ENCODE measurements at places on chromosomes 2 and 18. TPM values are rescaled to one million over a fixed set of nuclear protein-coding genes. Genes with fewer than 3 reads are reported as not detected.

DNA sequence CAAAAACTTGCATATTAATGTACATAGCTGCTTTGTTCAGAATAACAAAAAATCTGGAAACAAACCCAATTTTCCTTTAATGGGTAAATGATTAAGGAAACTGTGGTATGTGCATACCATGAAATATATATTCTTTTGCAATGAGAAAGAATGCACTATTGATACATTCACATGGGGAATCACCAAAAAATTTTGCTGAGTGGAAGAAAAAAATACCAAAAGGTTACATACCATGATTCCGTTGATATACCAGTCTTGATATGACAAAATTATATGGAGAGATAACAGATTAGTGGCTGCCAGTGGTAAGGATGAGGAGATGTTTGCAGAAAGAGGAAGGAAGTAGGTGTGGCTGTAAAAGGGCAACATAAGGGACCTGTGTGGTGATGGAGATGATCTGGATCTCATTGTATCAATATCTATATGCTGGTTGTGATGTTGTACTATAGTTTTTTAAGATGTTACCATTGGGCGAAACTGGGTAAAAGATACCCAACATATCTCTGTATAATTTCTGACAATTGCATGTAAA is 54.6 kb upstream of the BCL2L11 start:
- H3K4me1 ChIP-seq = no peaks in the 10 kb centered on the region
- no peak overlapping the region for H3K27ac ChIP-seq
- H3K4me3 ChIP-seq = no peak overlapping the region

DNA sequence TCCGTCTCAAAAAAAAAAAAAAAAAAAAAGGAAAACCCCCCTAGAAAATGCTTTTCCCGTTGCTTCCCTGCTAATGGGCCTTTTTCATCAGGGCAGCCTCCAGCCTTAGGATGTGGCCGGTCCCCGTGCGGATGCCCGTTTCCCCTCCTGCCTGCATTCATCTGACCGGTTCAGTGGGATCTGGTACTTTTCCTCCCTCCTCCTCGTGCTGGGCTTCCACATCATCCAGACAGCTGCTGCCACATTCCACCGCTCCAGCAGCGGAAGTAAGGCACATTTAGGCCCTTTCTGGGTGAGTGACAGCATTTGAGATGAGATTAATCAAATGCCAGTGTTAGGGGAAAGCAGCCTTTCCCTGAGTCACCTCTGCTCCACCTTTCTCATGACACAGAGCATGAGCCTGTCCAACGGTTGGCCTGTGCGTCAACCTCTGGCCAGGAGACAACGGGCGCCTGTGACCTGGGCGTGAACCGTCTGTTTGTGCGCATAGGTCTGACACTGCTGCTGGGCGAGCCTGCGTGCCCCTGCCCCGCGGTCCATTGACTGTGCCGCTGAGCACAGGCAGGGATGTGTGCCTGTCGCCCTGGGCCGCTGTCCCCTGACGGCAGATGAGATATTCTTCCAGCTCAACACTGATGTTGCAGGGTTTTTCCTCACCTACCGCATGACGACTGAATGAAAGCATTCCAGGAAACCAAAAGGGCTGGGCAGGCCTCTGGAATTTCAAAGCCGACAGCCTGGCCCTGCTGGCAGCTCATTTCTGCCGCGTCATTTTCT is 174.0 kb downstream of the TGIF1 start:
- H3K27me3 ChIP-seq = no peaks in the 10 kb centered on the region
- H3K4me1 ChIP-seq = peaks cover 5% of the 10 kb centered on the region
- DNase-seq = peak; percentile 75
- peak overlapping the region; percentile 29 for H3K4me3 ChIP-seq

NPHP1 gene
- total RNA-seq = 0.33 TPM

CEBPZOS gene
- total RNA-seq = 16.8 TPM

BCL2 gene
- 3.9 TPM for total RNA-seq

ARHGAP15 gene
- 14.9 TPM for total RNA-seq

ATL2 gene
- total RNA-seq = 163 TPM

DHRS9 gene
- 0.67 TPM for total RNA-seq

PLGLB1 gene
- total RNA-seq = 90.0 TPM
